Hematopoietic multipotent progenitor cell treated with erythropoietin and hydrocortisone succinate and interleukin-3 and kit ligand, for 15 days (in vitro differentiated cells): ENCODE measurements at places on chromosomes 1 and 21.

GRCh38 chr21:31416465-31416864, 72.4 kb upstream of the TIAM1 start:
- DNase-seq: no peak

GRCh38 chr1:181488866-181489265, 5.5 kb downstream of the CACNA1E start:
- no peak for DNase-seq

DNA sequence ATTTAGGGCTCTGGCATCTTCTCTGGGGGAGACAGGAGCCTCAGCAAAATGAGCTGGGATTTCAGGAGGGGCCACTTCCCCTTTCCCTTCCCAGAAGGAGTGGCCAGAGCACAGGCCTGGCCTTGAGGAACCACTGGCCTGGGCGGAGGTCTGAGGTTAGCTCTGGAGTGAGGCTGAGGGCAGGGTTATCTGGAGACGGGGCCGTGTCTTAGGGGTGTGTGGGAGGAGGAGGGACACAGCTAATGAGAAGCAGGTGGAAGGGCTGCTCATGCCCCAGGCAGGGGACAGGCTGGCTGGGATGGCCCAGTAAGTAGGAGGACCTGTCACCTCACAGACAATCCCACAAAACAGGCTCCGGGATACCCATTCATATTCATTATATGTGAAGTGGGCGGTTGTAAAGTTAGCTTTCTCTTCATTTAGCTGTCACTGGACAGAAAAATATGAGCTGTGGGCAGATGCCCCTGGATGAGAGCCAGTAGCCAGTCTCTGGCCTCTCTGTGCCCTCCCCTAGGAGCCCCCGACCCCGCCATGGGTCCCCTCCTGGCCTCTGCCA, 12.4 kb downstream of the ALX3 start:
- DNase-seq: no peak

GRCh38 chr1:229087339-229087738, 183.6 kb upstream of the RAB4A start:
- DNase-seq: no peak

GRCh38 chr21:44272284-44272858, 10.7 kb upstream of the DNMT3L start:
- no peak for DNase-seq
